ENCODE measurements at places on chromosomes 1 and 21. TPM values are rescaled to one million over a fixed set of nuclear protein-coding genes. Genes with fewer than 3 reads are reported as not detected.

- no peaks in the 10 kb centered on the region for H3K36me3 ChIP-seq
- no peaks in the 10 kb centered on the region for H3K4me1 ChIP-seq
- H3K27ac ChIP-seq: no peak overlapping the region
- H3K4me3 ChIP-seq: no peak overlapping the region
- H3K27me3 ChIP-seq: no peaks in the 10 kb centered on the region
- DNase-seq: no peak
Observed at GRCh38 chr21:43768868-43769167, 7.3 kb downstream of the CSTB start.

DNA sequence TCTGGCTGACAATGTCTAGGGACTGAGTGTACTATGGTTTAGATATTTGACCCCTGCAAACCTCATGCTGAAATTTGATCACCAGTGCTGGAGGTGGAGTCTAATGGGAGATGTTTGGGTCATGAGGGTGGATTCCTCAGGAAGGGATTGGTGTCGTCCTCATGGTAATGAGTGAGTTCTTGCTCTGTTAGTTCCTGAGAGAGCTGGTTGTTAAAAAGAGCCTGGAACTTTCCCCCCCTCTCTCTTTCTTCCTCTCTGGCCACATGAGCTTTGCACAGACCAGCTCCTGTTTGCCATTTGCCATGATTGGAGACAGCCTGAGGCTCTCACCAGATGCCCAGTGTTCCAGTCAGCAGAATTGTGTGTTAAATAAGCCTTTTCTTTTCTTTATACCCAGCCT lies 36.6 kb upstream of the CNIH3 start:
- no peaks in the 10 kb centered on the region for H3K4me1 ChIP-seq
- no peak overlapping the region for H3K27ac ChIP-seq
- H3K4me3 ChIP-seq: no peak overlapping the region
- H3K27me3 ChIP-seq: no peaks in the 10 kb centered on the region
- no peak for DNase-seq

Gene ARHGAP30
- 248 TPM for total RNA-seq

- no peaks in the 10 kb centered on the region for H3K27me3 ChIP-seq
- no peak overlapping the region for H3K27ac ChIP-seq
- DNase-seq: no peak
- no peaks in the 10 kb centered on the region for H3K36me3 ChIP-seq
- no peaks in the 10 kb centered on the region for H3K4me1 ChIP-seq
- H3K4me3 ChIP-seq: no peak overlapping the region
Observed at GRCh38 chr1:40906781-40907400, 44.7 kb upstream of the CITED4 start.

- H3K27ac ChIP-seq: no peak overlapping the region
- no peaks in the 10 kb centered on the region for H3K27me3 ChIP-seq
- no peaks in the 10 kb centered on the region for H3K36me3 ChIP-seq
- H3K4me1 ChIP-seq: no peaks in the 10 kb centered on the region
Observed at GRCh38 chr1:14365301-14365988, 233.0 kb upstream of the KAZN start.

DNA sequence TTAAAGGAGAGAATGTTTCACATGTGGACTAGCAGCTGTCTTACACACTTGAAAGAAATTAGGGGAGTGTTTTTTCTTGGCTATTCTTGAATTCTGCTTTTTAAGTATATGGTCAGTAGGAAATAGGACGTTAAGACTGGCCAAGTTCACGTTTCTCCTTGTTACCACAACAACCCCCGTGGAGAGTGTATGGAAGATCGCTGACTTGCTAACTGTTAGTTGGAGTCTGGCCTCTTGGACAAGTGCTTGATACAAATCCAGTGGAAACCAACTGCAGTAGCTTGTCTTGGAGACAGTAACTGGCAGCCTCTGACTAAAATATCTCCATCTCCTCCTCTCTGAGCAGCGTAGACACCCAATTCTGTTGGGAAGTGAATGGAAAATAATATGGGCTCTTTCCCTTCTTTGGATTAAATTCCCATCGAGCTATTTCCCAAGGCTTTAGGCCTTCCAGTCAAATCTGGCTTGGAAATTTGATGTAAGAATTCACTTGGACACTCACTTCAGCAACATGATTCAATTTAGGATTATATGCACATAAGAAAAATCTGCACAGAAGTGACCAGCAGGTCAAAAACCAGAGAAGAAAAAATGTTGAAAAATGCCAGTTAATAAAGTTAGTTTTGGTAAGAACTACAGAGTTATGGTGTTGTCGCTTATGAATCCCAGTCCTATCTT lies 3.6 kb upstream of the NFIA start:
- no peaks in the 10 kb centered on the region for H3K27me3 ChIP-seq
- peak overlapping the region; percentile 75 for H3K27ac ChIP-seq
- H3K36me3 ChIP-seq: no peaks in the 10 kb centered on the region
- peaks cover 41% of the 10 kb centered on the region for H3K4me1 ChIP-seq

DNA sequence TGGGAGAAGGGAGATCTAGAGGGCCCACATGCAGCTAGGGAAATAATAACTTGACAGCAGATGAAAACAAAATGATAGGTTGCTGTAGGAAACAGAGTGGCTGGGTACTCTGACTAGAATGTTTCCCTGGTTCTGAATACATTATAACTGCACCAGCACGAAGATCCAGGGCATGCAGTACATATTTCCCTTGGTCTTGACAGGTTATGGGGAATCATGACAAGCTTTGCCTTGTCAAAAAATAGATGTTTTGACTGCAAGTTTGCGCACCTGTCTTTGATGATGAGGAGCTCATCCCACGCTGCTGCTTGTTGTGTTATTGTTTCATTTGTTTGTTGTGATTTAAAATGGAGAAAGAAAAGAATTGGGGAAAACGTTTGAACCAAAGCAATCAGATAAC lies 292.9 kb downstream of the PDE4B start:
- no peak overlapping the region for H3K4me3 ChIP-seq
- no peaks in the 10 kb centered on the region for H3K36me3 ChIP-seq
- DNase-seq: no peak
- H3K4me1 ChIP-seq: no peaks in the 10 kb centered on the region
- H3K27ac ChIP-seq: no peak overlapping the region

- H3K4me1 ChIP-seq: no peaks in the 10 kb centered on the region
- no peaks in the 10 kb centered on the region for H3K36me3 ChIP-seq
- no peak overlapping the region for H3K4me3 ChIP-seq
- H3K27ac ChIP-seq: no peak overlapping the region
Observed at GRCh38 chr1:213389061-213389581, 338.1 kb downstream of the RPS6KC1 start.

Gene OR10Z1
- total RNA-seq: not detected

DNA sequence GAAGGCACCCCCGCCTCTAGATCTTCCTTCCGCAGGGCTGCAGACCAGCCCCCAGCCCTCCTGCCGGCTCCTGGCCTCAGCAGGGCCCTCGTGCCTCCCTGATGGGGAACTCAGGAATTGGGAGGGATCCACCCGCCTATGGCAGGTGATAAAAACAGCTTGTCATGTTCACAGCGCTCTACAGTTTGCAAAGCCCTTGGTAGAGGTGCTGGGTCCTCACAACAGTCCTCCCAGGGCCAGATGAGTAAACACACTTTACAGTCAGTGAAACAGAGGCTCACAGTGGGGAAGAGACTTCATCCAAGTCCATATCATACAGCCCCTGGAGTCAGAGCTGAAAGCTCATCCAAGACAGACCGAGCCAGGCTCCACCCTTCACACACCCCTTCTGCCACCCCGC lies 97.0 kb upstream of the IFFO2 start:
- H3K4me1 ChIP-seq: no peaks in the 10 kb centered on the region
- no peak overlapping the region for H3K27ac ChIP-seq
- no peak overlapping the region for H3K4me3 ChIP-seq
- no peak for DNase-seq

Gene SLC22A15
- total RNA-seq: not detected

Gene SOAT1
- total RNA-seq: 48.1 TPM

DNA sequence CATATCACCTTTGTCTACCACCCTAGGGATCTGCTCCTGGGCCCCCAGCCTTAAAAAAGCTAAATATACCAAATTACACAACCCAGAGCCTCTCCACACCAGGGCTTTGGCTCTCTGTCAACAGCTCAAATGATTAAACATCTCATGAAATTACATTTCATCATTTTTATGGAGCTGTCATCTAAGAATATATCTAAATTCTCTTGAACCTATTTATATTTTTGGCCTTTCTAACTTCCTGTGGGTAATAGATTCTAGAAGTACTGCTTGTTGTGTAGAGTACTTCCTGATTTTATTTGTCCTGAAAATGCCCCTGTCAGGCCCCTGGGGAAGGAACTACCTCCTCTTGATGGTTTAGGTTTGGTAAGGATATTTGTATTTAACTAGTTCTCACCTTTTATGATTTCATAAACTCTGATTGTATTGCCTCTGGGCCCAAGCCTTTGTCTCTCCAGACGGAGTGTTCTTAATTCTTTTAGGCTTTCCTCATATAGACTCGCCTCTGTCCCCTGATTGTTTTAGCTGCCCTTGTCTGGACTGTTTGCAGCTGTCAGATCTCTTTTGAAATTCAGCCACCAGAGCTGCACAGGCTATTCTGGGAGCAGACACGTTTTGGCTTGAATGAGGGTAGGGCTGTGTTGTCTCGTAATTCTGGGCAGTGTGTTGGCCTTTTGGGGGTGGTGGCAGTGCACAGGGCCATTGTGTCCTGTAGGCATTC lies 16.6 kb downstream of the MYOG start:
- no peaks in the 10 kb centered on the region for H3K36me3 ChIP-seq
- H3K4me3 ChIP-seq: no peak overlapping the region
- no peaks in the 10 kb centered on the region for H3K4me1 ChIP-seq
- no peak overlapping the region for H3K27ac ChIP-seq
- H3K27me3 ChIP-seq: no peaks in the 10 kb centered on the region

DNA sequence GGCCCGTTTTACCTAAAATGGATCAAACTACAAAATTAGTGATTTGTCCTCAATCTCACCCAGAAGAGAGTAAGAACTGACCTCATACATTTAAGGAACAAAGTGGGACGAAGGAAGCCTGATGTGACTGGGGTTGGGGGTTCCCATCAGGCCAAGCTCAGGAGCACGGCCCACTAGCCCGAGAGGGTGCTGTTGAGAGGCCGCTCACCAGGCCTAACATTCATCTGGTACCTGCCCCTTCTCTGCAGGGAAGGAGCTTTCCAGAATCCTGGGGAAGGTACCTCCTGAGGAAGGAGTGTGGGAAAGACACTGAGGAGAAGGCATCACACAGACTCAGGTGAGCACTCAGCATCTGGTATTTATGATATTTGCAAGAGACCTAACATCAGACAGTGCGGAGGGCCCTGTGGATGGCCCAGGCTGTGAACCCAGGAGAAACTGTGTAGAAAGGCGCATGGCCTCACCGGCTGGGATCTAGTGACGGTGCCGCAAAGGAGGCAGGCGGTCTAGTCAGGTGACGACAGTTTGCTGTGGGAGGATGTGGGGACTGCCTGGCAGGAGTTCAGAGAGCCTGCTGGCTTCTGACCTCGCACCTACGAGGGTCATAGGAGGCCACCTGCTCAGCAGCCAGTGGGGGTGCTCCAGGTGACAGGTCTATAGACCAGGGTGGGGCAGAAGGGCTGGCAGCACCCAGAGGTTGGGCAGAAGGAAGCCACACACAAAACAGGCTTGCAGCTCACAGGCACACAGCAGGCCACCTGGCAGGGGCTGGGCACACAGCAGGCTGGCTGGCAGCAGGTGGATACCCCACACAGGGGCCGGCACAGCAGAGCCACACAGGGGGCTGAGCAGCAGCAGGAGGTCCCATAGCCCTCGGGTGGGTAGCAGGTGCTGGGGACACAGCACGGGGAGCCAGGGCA lies 543 bp downstream of the KRTAP12-4 start:
- H3K4me1 ChIP-seq: peaks cover 45% of the 10 kb centered on the region
- no peaks in the 10 kb centered on the region for H3K27me3 ChIP-seq
- no peak overlapping the region for H3K4me3 ChIP-seq
- no peaks in the 10 kb centered on the region for H3K36me3 ChIP-seq

GRCh38 chr1:172134087-172134731 lies 286.3 kb upstream of the C1orf105 start:
- H3K4me1 ChIP-seq: no peaks in the 10 kb centered on the region
- DNase-seq: no peak
- H3K36me3 ChIP-seq: no peaks in the 10 kb centered on the region
- H3K27me3 ChIP-seq: no peaks in the 10 kb centered on the region
- H3K4me3 ChIP-seq: no peak overlapping the region
- no peak overlapping the region for H3K27ac ChIP-seq

Gene RGS1
- total RNA-seq: 193 TPM

DNA sequence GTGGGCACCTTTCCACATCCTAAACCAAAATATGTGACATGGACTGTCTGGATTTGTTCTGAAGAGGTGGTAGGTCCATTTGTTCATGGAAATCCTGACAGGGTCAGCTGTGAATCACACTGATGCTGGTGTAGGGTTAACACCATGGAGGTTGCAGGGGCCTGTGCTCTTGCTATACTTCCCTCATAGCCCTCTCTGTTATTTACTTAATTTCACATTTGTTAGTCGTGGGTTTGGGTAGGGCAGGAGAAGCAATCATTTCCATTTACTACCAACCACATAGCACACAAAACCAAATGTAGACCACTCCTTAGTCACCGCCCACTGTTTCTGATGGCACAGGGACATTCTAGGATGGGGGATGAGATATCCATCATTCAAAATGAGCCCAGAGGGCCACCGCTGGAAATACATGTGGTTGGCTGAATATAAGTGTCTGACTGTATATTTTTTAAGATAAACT lies 61.8 kb upstream of the POU2F1 start:
- no peak overlapping the region for H3K4me3 ChIP-seq
- peaks cover 8% of the 10 kb centered on the region for H3K4me1 ChIP-seq
- H3K36me3 ChIP-seq: no peaks in the 10 kb centered on the region
- no peak overlapping the region for H3K27ac ChIP-seq

DNA sequence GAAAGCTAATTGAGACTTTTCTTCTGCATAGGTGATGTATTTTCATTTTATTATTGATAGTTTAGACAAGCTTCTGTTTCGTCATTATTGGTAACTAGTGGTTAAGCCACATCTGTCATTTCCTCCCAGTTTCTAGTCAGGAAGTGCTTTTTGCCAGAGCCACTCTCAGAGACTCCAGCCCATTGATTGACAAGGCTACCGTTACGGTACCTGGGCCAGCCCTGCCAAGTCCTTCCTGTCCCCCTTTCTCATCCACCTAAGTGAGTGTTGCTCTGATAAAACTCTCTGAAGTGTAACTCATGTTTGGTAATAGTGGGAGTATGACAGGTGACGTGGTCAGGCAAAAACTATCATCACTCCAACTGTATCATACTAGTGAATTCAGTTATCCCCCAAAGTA lies 29.6 kb upstream of the AGL start:
- H3K27me3 ChIP-seq: no peaks in the 10 kb centered on the region
- H3K36me3 ChIP-seq: no peaks in the 10 kb centered on the region
- no peak for DNase-seq
- no peak overlapping the region for H3K4me3 ChIP-seq
- no peak overlapping the region for H3K27ac ChIP-seq

GRCh38 chr1:11585389-11585788 lies 68.8 kb downstream of the FBXO2 start:
- no peak overlapping the region for H3K4me3 ChIP-seq
- H3K27me3 ChIP-seq: no peaks in the 10 kb centered on the region
- no peaks in the 10 kb centered on the region for H3K36me3 ChIP-seq
- no peak for DNase-seq

Gene LRRN2
- not detected for total RNA-seq

DNA sequence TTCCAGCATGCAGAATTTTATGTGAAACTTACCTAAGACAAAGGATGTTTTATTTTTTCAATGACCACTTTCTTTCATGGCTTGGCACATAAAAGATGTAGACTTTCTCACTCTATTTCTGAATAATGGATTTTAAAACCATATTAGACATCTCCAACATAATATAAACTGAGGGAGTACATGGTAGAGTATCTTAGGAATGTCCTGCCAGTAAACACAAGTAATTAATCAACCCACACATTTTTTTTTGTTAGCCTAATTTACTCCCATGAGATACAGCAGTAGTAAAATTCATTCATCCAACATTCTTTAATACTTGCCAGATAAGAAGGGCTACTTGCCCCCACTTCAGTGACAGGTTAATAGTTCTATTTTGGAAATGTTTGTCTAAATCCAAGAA lies 235.4 kb upstream of the ADAMTS5 start:
- H3K4me1 ChIP-seq: no peaks in the 10 kb centered on the region
- no peak overlapping the region for H3K4me3 ChIP-seq
- no peaks in the 10 kb centered on the region for H3K27me3 ChIP-seq
- H3K27ac ChIP-seq: no peak overlapping the region
- no peaks in the 10 kb centered on the region for H3K36me3 ChIP-seq
- no peak for DNase-seq

Data from naive thymus-derived CD4-positive, alpha-beta T cell (primary cell).